ENCODE measurements at places on chromosomes 7 and 10.
A peak's percentile ranks its signal among the peaks of the same experiment; 100 is the strongest.

GRCh38 chr7:2526659-2527504, 7.3 kb downstream of the LFNG start:
- DNase-seq: no peak

- DNase-seq: no peak
Observed at GRCh38 chr7:64887756-64888508, 15.1 kb upstream of the ZNF273 start.

DNA sequence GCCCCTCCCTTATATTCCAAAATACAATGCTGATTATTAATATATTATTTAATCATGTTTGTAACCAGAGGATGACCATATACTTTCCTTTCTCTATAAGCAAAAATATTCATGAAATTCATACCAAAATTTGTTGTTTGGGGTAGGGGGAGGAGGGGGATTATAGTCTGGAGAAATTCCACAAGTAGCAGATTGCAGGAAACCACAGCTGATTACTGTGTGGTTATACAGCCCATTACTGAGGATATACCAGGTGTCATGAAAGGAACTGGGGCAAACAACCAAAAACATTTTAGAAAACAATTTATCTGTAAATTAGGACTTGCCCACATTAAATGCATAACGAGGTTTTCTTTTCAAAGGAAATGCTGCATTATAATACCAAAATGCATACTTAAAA, 50.3 kb downstream of the SEMA3C start:
- DNase-seq: no peak

DNA sequence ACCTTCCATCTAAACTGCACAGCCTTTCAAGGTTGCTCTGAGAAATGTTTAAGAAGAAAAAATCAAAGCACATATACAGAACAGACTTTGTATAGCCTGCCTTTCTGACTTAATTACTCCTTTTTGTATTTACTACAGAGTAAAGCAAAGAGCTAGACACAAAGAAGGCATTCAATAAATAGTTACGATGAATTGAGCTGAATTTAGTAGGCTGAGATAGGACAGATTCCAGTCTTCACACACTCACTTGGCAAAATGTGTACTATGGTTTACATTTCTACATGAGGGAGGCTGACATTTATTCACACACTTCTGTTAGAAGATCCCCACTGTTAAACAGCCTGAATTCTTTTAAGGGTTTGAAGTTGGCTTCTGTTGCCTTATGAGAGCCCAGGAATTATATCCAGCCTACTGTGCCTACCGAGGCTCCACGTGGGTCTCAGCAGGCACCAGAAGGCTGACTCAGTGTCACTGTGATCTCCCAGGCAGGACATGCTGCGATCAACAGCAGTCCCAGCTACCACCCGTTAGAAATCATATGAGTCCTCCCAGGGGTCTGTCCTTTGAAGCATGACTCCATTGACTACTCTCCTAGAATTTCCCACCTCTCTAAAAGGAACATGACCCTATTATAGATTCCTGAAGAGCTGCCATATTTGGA, 24.5 kb upstream of the SLC25A13 start:
- DNase-seq: no peak

GRCh38 chr10:90738885-90739284, 119.0 kb downstream of the HTR7 start:
- DNase-seq: no peak

- no peak for DNase-seq
Observed at GRCh38 chr7:138021889-138022288, 20.0 kb upstream of the CREB3L2 start.

DNA sequence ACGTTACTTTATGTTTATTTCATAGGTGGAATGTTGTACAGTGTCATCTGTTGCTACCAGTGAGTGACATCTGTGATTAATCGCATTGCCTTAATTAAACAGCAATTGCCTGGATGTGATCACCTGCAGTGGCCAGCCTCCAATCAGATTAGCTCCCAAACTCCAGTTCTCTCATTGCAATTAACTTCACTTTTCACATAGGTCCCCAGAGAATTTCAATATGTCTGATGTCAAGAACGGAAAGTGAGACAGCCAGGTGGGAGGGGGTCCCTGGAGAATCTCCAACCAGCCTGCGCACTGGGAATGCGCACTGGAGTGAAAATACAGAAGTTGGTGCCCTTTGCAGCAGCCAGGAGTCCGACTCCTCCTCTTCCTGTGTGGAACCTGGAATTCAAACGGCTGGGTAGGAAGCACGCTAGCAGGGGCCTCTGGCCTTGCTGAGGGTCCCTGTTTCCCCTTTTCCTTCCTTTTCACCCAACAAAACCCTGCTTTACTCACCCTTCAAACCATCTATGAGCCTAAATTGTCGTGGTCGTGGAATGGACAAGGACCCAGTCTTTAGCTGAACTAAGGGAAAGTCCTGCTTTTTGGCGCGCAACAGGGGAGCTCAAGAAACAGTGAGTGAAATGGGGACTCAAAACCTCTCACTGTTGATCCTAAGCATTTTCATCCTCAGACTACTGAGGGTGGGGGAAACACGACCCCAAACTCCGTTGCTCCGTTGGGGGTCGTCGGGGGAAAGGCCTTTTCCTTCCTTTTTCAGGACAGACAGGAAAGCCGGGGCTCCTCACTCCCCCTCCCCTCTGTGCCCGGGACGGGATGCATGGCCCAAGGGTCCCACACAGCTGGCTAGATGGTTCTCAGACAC, 1355.5 kb upstream of the LRRTM3 start:
- no peak for DNase-seq

DNA sequence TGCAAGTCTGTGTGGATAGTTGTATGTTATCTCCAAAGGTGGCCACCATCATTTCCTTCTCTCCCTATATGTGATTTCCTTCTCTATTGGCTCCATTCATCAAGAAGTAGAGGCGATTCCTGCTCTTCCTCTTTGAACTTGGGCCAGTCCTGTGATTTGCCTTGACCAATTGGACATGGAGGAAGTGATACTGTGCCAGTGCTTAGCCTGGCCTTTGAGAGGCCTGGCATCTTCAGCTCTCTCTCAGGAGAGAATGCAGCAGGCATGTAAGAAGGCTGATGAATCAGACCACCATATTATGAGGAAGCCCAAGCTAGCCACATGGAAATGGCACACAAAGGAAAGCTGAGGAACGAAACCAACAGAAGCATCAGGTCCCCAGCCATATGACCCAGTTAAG, 195.0 kb upstream of the SVIL start:
- no peak for DNase-seq

DNA sequence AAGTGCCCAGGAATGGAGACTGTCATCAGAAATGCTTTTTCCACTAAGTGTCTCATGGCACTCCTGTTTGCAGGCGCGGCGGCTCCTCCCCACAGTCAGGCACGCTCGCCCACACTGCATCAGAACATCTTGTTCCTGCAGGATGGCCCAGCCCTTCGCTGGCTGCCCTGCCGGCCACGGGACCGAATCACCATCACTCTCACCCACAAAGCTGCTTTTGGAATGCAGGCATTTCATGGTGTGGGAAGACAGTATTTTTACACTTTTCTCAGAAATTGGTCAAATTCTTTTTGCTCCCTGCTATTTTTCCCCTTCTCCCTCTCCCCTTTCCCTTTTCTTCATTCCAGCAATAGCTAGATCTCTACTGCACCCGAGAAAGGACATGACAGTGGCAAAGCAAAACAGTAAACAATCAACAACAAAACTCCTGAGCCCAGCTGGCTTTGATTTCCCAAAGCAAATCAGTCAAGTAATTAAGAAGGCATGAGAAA, 176.1 kb upstream of the TNS3 start:
- DNase-seq: no peak

GRCh38 chr7:110877016-110877415, 213.9 kb upstream of the LRRN3 start:
- DNase-seq: no peak

DNA sequence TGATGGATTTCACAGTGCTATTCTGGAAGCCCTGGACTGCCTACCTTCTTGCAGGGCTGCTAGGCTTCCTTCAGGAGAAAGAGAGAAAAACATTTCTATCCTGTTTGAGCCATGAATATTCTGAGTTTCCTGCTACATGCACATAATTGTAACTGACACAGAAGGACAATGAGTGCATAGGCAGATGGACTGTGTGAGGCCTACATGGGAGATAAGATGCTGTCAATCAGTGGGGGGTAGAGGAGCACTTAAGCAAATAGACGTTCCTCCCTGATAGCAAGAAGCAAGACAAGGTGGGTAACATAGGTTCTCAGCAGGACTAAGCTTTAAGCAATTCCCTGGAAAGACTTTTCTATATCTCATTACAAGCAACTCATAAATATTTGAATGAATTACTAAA, 11.6 kb downstream of the ALDH18A1 start:
- DNase-seq: no peak

GRCh38 chr10:35643151-35644049, 1.3 kb upstream of the FZD8 start:
- no peak for DNase-seq

DNA sequence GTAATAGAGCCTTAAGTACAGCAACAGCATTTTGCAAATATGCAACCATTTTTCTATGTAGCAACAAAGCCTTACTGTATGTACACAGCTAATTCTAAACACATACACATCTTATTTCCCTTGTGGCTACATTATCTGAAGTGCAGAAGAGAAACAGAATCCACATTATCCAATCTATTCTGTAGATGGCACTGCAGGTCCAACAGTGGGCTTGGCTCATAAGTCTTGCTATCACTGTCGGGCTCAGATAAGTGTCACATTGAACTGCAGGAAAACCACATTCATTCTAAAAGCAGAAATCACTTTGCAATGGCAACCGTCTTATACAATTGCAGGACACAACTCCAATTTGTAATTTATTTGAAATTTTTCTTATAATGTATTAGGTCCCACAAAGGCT, 109.8 kb upstream of the NOBOX start:
- DNase-seq: no peak

GRCh38 chr10:49172061-49172776, 16.0 kb downstream of the TMEM273 start:
- no peak for DNase-seq

DNA sequence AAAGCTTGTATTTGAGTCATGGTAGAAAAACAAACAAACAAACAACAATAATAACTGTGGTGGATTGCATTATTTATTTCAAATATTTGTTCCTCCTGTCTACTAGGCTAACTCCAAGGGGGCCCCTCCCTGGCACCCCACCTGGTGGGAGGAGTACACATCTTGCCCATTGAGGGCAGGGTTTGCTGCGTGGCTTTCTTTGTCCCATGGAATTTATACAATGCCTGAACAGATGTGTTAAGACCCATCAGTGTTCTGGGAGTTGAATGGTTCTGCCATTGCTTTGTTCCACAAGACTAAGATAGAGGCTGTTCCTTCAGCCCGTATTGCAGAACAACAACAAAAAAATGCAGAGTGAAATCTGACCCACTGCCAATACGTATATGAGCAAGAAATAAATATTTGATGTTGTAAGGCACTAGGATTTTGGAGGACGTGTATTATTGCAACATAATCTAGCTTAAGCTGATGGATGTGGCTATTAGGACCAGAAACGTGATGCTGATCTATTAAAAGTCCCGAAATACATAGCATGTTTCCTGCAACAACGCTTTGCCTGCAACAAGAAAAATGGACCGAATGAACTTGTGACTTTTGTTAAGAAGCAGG, 119.1 kb upstream of the JCAD start:
- DNase-seq: no peak

GRCh38 chr10:112307358-112308124, 24.3 kb downstream of the TECTB start:
- DNase-seq: peak; percentile 53

DNA sequence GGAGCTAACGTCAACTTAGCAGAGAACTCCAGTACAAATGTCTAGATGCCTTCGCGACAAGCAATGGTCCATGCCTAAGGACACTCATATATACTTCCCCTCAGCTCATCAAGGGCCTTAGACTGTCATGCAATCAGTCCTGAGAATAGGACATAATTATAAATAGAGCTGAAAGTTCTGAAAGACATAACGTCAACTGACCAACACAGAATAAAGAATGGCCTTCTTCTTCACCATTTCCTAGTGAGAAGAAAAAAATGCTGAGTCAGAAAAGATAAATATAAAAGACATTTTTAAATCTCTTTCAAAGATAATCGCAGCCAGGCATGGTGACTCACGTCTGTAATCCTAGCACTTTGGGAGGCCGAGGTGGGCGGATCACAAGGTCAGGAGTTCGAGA, 83.2 kb downstream of the ARMH3 start:
- DNase-seq: no peak

GRCh38 chr10:5413012-5413938, 918 bp downstream of the NET1 start:
- peak; percentile 19 for DNase-seq

- peak; percentile 34 for DNase-seq
Observed at GRCh38 chr7:130151591-130152492, 53.4 kb downstream of the TMEM209 start.

DNA sequence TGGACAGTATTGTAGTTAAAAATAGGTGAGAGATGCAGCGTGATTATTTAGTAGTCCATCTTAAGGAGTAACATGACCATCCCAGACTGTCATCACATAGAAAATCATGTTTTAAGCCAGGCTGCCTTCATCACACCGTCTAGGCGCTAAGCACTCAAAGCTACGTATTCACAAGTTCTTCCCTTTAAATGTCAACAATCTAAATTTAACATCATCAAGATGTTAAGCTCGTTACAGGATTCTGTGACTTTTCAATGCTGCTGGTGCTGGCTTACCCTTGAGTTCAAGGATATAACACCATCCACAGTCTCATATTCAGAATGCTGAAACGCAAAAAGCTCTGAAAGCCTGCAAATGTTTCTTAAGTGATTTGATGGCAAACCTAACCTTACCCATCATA, 109.5 kb upstream of the CDCA7L start:
- DNase-seq: no peak

DNA sequence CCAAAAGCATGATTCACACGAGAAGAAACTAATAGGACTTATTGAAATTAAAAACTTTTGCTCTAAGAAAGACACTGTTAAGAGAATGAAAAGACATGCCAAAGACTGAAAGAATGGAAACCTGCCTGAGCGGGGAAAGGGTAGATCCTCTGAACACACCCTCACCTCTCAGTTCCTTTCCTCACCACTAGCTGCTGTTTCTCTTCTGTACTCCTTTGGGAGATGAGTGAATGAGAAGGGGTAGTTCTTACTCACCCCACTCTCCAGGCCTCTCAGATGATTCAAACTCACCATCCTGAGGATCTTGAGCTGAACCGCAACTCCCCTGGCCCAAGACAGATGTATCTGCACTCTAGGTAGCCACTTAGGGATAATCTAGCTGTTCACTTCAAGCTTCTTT, 41.9 kb downstream of the IQUB start:
- no peak for DNase-seq

GRCh38 chr10:77890097-77890496, 36.5 kb downstream of the DLG5 start:
- DNase-seq: no peak

Measured in activated CD4-positive, alpha-beta T cell treated with anti-CD3 and anti-CD28 coated beads, Interleukin-10, Interleukin-2, amounts not matched to agents 100 ng/mL and 50 ng/mL, durations not matched to agents 16 hours and 8 hours (primary cell).